ENCODE measurements at places on chromosomes 5 and 9.

DNA sequence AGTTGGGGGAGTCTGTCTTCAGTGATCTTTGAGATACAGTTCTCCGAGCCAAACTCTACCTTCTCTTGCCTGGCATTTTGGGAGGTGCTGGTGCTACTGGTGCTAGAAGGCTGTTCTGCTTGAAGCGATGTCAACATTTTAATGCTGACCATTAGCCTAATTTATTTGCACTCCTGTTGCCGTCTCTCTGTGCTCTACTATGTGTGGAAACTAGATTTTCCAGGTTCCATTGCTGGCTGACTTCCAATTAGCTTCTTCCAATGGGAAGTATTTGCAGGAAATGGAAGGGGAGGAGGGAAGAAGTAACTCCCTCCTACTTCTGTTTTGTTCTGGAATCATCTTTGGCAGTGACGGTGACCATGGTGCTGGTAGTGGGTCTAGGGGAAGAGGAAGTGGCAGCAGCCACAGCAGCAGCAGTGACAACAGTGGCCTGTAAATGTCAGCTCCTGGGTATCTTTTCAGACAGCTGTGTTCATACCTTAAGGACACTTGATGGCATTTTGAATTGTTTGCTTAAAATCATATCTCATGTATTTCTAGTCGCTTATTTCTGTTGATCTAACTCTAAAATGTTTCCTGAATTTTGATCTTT lies 7.9 kb downstream of the TXNDC8 start:
- DNase-seq, result no peak

DNA sequence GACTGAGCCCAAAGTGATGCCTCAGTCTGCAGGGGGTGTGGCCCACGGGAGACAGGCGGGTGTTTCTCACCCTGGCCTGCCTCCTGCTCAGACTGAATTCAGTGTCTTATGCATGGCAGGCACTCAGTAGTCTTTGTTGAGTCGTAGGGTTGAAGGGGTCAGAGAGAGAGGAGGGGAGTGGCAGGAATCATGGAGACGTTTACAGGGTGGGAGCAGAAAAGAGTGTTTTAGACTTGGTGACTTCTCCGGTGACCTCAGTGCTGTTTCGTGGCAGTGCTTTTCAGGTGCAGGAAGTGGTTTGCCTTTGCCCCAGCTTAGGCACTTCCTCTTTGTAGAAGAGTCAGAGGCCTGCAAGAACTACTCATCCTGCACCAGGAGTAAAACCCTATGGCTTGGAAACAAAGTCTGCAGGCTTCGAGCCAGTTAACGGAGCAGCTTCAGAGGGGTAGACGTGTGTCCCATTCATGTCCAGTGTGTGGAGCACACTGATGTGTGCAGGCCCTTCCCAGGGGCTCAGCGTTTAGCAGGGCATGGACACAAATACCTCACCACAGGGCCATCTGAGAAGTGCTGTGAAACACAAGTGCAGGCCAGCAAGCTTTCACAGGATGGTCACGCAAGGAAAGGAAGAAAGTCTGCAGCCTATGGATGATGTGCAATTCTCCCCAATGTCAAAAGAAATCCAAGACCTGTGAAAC lies 24.5 kb upstream of the SEMA4D start:
- no peak for DNase-seq

GRCh38 chr5:37090123-37090726 lies 159.0 kb downstream of the CPLANE1 start:
- DNase-seq, result no peak

DNA sequence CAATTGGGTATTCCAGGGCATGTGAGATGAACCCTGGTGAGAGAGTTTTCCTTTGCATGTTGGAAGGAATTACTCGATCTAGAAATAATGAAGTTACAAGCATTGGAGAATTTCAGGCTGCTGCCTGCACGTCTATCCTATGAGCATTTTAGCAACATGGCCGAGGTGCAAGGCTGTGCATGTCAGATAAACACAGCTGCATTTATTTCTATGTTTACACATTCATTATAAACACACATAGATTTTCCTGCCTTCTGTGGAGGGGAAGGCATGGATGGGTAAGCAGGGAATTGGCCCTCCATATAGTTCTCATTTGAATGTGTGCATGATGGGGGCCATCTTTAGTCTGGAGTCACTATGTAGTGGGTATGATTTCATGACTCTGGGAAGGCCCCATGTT lies 42.3 kb downstream of the AOPEP start:
- no peak for DNase-seq

GRCh38 chr5:134041570-134042411 lies 37.0 kb upstream of the VDAC1 start:
- no peak for DNase-seq

DNA sequence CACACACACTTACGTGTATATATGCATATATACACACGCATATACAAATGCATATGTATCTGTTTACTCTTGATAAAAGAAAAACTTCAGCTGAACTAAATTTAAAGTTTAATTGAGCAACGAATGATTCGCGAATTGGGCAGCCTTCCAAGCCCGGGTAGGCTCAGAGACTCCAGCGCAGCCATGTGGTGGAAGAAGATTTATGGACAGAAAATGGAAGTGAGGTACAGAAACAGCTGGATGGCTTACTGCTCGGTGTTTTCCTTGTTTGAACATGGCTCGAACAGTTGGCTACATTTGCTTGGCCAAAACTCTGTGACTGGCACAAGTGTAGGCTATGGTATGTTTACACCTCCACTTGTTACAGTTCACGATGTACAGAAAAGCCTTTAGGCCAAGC lies 239.3 kb upstream of the PRDM9 start:
- DNase-seq, result no peak

DNA sequence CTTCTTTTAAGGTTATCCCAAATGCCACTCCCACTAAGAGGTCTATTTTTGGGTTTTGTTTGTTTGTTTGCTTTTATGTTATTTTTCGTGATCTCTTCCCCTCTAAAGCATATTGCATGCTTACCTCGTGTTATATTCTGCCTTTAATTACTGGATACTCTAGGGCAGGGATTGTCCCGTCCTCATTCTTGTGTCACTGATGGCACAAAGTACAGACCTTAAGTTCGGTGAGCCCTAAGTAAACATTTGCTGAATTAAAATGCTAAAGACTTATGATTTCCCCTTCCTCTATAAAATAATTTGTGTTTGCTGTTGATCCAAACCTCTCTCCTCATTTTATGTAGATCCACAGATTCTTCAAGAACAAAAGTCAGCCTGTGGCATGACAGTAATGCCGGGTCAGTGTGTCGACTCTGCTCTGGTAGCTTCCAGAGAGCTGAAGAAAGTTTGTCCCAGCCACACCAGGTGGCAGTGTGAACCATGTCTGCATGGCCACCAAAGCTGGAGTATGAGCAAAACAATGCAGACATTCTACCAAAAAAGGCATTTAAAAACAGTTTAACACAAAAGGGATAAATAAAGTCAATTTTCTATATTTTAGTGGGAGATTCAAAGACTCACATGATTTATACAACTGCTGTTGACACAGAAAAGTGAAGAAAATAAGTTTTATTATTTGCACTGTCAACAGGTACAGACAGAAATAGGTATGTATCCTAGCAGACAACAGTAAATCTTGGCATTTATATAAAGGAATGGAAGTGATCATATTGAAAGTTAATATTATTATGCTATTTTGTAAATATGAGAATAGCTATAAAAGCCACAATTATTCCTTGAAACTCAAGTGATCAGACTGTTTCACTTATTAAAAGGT lies 17.9 kb upstream of the POC5 start:
- DNase-seq, result no peak

DNA sequence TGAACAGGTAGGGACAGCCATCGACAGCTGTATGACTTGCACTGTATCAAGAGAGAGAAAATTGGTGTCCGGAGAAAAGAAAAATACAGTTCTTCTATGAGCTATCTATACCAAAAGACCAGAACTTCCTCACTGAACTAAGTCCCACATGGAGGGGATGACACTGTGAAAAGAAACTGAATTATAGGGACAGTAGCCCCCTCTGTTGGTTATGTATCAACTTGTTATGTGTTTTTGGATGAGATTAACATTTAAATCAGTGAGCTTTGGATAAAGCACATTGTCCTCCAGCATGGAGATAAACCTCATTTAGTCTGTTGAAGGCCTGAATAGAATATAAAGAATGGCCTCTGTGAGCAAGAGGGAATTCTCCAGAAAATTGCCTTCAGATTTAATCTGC lies 176.6 kb upstream of the SH3GL2 start:
- no peak for DNase-seq

GRCh38 chr9:136590821-136591752 lies 45.2 kb upstream of the NOTCH1 start:
- DNase-seq, result no peak

GRCh38 chr5:172705576-172706084 lies 64.6 kb downstream of the NEURL1B start:
- DNase-seq, result no peak

GRCh38 chr9:13967438-13967837 lies 346.5 kb downstream of the NFIB start:
- no peak for DNase-seq

DNA sequence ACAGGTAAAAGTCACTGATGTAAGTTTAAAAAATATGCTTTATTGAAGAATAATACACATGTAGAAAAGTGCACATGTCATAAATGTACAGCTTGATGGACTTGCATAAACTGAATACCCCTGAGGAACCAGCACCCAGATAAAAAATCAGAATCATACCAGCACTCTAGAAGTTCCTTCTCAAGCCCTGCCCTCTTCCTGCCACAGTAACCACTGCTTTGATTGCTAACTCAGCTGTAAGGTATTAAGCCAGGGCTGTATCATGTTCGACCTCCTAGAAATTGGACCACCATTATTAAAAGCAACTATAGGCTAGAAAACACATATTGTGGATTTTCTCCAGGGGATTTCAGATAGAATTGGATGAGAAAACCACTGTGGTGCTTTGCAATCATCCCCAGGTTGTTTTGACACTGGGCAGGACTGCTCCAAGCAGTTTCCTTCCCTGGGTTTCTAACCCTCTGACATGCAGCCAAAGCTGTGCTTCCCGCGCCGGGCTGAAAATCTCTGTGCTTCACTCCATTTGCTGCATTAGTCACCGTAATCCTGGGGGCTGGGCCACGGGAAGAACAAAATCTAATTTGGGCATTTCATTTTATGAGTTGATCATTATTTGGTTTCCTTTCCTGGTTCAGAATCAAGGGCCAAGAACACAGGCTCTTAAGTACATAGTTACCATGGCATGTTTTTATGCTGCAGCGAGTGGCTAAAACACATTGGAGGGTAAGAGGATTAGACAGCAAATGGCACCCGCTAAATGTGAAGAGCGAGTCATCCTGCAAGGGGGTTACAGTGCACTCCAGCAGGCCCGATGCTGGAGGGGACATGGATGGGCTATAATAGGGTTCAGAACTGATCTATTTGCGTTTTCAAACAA lies 139.4 kb upstream of the IL12B start:
- DNase-seq, result no peak

GRCh38 chr9:105883847-105884246 lies 189.5 kb downstream of the TMEM38B start:
- no peak for DNase-seq

DNA sequence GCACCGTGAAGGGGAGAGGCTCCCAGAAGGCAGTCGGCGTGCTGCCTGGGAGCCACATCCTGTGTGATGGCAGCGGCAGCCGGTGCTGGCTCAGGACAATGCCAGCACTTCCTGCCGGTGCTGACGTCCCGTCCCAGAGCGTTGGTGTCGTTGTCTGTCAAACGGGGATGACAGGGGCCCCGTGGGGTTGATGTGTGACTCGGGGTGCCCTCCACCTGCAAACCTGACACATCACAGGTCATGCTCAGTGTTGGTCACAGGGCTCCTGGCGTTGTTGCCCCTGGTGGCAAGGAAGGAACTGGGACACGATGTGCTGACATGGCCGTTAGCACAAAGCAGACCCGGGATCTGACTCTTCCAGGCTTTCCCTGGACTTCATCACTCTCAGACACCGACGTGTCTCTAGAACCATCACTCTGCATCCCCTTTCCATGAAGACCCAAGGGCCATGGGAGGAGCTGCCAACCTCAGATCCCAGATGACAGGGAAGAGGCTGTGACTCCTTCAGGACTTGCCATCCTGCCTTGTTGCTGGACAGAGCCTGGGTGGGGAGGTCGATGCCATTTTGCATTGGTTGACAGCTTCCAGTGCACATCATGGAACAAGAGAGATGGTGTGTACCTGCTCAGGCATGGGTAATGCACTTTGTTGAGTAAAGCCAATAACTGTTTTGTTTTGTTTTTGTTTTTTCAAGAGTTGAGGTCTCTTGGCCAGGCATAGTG lies 21.5 kb downstream of the PLPP7 start:
- no peak for DNase-seq

DNA sequence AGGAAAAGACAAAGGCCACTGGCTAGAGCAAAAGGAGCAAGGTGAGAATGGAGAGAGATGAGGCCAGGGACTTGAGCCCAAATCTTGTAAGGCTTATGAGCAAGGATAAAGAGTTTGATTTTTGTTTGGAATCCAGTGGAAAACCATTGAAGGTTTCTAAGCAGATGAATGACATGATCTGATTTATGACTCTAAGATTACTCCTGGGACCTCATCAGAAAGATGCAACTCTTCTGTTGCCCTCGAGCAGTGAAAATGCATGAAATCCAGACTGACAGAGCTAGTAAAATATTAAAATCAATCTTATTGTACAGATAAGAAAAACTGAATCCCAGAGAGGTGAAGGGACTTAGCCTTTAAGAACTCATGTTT lies 677 bp downstream of the MFAP3 start:
- DNase-seq, result no peak

DNA sequence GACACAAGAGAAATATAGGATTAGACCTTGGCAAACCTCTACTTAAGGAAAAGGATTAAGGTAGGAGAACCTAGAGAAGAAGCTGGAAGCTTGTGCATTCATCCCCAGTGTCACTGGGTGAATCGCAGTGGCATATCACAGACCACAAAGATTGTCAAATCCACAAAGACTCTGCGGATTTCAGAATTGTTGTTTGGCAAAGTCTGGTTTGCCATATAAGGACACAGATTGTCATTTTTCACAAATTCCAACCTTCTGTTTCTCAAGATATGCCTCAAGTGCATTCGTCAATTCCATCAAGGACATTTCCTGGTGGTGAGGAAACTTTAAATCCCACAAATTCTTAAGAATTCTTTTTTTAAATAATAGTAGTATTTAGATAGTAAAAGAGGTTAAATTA lies 395.1 kb upstream of the PAPPA start:
- DNase-seq, result no peak

DNA sequence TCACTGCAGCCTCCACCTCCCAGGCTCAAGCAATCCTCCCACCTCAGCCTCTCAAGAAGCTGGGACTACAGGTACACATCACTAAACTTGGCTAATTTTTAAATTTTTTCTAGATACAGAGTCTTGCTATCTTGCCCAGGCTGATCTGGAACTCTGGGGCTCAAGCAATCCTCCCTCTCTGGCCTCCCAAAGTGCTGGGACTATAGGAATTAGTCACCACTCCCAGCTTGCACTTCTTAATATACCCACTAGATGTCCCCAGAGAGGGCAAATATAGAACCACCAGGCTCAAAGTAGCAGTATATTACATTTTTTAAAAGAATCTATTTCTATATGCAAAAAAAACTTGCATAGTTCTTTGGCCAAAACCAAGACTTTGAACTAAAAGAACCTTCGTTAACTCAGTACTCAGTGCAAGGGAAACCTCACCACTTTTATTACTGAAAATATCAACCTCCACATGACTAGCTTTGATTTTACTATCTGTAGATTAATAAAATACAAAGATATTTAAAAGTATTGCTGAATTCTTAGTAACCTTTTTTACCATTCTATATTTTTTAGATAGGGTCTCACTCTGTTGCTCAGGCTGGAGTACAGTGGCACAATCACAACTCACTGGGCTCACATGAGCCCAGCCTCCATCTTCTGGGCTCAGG lies 25.8 kb upstream of the HSD17B3 start:
- no peak for DNase-seq

GRCh38 chr5:124583469-124584350 lies 162.7 kb downstream of the ZNF608 start:
- DNase-seq, result no peak

Data from C1 segment of cervical spinal cord (tissue), 14 donors.